ENCODE measurements at places on chromosomes 12 and 14.

- no peak for DNase-seq
Observed at GRCh38 chr14:23694085-23694948, 58.2 kb downstream of the DHRS2 start.

- no peak for DNase-seq
Observed at GRCh38 chr12:106333756-106334155, 23.8 kb upstream of the POLR3B start.

DNA sequence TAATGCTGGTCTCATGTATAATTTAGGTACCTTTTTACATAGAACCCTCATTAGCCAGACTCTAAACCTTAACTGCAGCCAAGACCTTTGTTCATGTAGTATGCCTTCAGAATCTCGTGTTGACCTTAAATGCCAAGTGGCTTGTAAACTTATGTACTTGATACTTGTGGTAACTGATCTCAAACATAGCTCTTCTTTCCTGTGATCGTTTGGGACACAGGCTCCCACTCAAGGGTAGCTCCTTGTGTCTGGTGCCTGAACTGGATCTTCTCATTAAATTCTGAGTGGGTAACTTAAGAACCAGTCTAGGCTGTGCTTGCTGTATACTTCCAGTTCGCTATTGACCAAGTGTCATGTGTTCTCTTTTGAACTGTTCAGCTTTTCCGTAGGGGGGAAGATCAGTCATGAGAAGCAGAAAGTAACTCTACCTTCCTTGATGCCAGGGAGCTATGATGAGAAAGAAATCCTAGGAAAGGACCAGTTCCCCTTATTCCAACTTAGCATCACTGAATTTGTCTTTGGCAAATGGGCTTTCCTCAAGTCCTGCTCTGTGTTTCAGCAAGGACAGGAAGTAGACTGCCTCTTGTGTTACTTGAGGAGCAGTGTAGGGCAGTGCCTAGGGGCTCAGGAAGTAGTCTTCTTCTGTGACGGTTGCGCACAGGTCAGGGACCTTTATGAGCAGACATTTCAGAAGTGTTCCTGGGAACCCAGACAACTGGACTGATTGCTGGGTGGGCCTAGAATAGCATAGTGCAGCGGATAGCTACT lies 2.5 kb downstream of the LGALS3 start:
- DNase-seq: no peak

- no peak for DNase-seq
Observed at GRCh38 chr12:76848132-76848531, 30.7 kb downstream of the CSRP2 start.
